Hematopoietic multipotent progenitor cell treated with erythropoietin and hydrocortisone succinate and interleukin-3 and kit ligand, for 4 days (in vitro differentiated cells): ENCODE measurements at places on chromosomes 1 and 21.

DNA sequence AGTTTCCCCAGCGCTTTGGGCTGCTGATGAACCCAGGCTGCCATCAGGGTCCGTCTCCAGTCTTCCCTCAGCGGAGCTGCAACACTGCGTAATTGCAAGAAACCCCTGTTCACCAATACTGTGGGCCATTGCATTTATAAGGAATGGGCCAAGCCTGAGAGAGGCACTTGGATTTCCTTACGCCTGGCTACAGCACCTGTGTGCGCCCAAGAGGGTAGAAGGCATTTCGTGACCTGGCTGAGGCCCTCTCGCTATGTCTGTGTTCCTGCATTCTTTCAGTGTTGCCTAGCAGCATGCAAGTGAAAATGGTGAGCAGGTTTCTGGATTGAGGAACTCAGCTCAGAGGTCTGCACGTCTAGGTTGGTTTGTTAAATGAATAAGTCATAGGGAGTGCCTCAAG is 12.0 kb upstream of the OR2W3 start:
- no peak for DNase-seq

DNA sequence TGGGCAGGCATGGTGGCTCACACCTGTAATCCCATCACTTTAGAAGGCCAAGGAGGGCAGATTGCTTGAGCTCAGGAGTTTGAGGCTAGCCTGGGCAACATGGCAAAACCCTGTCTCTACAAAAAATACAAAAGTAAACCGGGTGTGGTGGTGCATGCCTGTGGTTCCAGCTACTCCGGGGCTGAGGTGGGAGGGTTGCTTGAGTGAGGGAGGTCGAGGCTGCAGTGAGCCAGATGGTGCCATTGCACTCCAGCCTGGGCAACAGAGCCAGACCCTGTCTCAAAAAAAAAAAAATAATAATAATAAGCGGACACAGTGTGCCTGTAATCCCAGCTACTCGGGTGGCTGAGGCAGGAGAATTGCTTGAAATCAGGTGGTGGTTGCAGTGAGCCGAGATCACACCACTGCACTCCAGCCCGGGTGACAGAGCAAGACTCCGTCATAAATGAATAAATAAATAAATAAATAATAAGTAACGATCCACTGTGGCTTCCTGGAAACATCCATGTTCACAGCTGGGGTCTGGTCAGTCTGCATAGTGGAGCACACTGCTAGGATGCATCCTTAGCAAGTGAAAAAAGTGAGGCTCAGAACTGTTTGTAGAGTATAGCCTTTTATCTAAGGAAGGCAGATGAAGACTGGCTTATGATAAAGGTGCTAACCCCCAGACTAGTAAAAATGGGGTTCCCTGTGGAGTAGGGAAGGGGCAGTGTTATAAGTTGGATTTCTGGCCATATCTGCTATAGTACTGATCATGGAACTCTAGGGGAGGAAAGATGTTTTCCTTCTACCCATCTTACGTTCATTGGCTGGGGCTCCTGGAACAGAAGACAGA is 15.7 kb downstream of the PKNOX1 start:
- DNase-seq, result peak; percentile 56

DNA sequence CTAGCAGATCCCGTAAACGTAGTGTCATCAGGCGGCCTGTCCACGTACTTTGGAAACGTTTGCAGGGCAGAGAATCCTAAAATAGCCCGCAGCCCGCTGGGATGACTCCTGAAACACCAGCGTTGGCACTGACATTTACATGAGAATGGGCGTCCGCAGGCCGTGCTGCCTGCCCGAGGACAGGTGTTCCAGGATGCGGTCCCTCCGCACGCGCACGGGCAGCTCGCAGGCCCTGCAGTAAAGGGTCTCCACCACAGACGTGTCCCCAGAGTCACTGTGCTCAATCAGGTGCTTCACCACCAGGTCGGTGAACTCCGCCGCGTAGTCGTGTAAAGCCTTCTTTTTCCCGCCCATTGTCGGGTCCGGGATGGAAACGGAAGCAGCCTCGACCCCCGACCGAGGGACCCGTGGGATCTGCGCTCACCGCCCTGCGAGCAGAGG is 5.8 kb upstream of the CCDC27 start:
- DNase-seq, result no peak

- DNase-seq, result peak; percentile 78
Measured at GRCh38 chr1:235892734-235893413, 26.2 kb upstream of the LYST start.

- DNase-seq, result peak; percentile 91
Measured at GRCh38 chr1:247373721-247374141, 42.1 kb upstream of the ZNF496 start.
